Neural crest cell (in vitro differentiated cells): ENCODE measurements at places on chromosomes 1 and 21. TPM values are rescaled to one million over a fixed set of nuclear protein-coding genes. Genes with fewer than 3 reads are reported as not detected.

DNA sequence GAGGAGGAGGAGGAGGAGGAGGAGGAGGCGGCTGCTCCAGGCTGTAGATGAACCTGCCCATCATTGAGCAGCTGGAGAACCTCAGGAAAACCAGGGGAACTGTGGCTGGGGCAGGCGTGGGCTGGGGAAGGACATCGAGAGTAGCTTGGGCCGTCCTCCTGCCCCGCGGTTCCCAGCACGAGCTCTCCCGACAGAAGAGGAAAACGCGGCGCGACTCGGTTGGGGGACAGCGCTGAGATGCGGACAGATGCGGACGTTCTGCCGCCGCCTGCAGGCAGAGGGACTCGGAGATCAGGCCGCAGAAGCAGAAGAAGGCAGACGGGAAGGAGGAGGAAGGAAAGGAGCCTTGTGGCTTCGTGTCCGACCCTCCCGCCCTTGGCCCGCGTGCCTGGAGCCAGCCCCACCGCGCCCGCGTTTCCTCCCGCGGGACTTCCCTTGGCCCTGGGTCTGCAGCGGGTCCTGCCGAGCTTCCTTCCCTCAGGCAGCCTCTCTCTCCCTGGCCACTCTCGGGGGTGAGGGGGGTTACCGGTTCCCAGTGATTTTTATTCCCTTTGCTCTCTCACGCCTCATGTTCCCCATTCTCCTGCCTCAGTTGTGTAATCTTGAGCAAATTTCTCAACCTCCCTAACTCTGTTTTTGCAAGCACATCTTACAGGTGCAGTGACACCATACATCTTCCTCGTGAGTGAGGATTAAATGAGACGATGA lies 1.7 kb upstream of the TNFRSF9 start:
- H3K36me3 ChIP-seq: peaks cover 2% of the 10 kb centered on the region
- peak overlapping the region; percentile 52 for H3K4me3 ChIP-seq
- H3K4me1 ChIP-seq: peaks cover 20% of the 10 kb centered on the region
- peak; percentile 52 for DNase-seq

DNA sequence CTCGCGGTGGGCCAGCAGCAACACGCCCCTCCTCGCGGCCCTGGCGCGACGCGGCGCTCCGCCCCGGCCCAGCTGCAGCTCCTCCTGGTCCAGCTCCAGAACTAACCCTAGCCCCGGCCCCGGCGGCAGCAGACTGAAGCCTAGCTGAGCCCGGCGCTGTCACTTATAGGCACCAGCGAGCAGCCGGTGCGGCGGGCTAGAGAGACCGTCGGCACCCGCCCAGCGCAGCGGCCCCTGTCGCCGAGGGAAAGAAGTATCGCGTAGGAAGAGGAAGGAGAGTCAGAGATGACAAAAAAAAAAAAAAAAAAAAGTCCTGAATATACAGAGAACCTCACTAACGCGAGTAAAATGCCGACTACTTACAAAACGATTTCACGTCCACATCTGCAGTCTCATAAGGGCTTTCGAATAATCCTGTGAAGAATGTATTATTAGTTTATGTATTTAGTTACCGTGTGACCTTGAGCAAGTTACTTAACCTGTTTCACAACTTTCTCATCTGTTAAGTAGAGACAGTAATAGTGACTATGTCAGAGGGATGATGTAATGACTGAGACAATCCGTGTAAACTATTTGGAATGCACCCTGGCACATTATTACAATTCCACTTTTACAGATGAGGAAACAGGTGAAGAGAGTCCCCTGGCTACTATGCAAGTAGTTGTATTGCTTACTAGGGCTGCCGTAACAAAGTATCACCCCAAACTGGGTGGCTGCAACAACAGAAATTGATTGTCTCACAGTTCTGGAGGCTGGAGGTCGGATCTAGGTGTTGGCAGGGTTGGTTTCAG lies at the start of gene SLC9A1:
Gene SLC9A1 (minus strand): TSS at position 135 of the 791 bp plus-strand sequence. CDS start 791 bp downstream, outside the sequence.
- peaks cover 40% of the 10 kb centered on the region for H3K4me1 ChIP-seq
- peak within 1 kb of the TSS; percentile 8 for H3K27ac ChIP-seq
- no peaks in the 10 kb centered on the region for H3K36me3 ChIP-seq
- peak within 1 kb of the TSS; percentile 89 for H3K4me3 ChIP-seq
- peak; percentile 96 for DNase-seq
- no peaks in the 10 kb centered on the region for H3K27me3 ChIP-seq

DNA sequence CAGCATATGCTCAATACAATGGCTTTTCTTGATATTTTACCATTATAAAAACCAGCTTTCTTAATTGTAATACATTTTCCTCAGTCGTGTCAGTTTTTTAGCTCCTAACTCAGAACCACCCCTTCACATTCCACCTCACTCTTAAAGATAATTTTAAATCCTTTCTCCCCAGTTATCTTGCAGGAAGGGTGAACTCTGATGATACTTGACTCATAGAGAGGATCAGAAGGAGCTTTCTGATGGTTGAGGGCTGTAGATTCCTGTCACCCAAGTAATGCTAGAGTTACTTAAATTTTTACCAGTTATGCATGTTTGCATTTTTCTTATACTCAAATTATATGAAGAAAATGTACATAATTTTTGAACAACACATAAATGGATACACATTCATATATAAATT lies 233.7 kb downstream of the NCAM2 start:
- H3K27ac ChIP-seq: no peak overlapping the region
- no peak for DNase-seq
- H3K4me3 ChIP-seq: no peak overlapping the region
- no peaks in the 10 kb centered on the region for H3K4me1 ChIP-seq
- H3K27me3 ChIP-seq: peaks cover 4% of the 10 kb centered on the region

- H3K27ac ChIP-seq: no peak overlapping the region
- H3K36me3 ChIP-seq: peaks cover 15% of the 10 kb centered on the region
- H3K4me3 ChIP-seq: no peak overlapping the region
- H3K27me3 ChIP-seq: no peaks in the 10 kb centered on the region
- peaks cover 8% of the 10 kb centered on the region for H3K4me1 ChIP-seq
Measured at GRCh38 chr1:91798241-91798648, 87.7 kb downstream of the TGFBR3 start.

DNA sequence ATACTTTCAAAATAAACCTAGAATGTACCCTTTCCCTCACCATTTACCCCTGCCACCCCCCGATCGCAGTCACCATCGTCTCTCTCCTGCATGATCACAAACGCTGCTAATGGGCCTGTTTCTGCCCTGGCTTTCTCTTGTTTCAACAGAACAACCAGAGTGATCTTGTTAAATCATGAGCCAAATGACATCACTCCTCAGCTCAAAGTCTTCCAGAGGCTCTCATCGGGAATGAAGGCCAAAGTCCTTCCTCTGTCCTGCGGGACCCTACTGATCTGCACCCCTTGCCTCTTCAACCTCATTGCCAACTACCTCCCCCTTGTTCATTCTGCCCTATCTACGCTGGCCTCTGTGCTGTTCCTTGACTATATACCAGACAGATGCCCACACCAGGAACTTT lies 39.4 kb upstream of the PTGFRN start:
- peaks cover 4% of the 10 kb centered on the region for H3K36me3 ChIP-seq
- no peaks in the 10 kb centered on the region for H3K27me3 ChIP-seq
- H3K4me1 ChIP-seq: peaks cover 13% of the 10 kb centered on the region
- no peak overlapping the region for H3K27ac ChIP-seq
- no peak for DNase-seq

The FTCD gene
- 1.4 and 1.8 TPM in 2 replicates for total RNA-seq

DNA sequence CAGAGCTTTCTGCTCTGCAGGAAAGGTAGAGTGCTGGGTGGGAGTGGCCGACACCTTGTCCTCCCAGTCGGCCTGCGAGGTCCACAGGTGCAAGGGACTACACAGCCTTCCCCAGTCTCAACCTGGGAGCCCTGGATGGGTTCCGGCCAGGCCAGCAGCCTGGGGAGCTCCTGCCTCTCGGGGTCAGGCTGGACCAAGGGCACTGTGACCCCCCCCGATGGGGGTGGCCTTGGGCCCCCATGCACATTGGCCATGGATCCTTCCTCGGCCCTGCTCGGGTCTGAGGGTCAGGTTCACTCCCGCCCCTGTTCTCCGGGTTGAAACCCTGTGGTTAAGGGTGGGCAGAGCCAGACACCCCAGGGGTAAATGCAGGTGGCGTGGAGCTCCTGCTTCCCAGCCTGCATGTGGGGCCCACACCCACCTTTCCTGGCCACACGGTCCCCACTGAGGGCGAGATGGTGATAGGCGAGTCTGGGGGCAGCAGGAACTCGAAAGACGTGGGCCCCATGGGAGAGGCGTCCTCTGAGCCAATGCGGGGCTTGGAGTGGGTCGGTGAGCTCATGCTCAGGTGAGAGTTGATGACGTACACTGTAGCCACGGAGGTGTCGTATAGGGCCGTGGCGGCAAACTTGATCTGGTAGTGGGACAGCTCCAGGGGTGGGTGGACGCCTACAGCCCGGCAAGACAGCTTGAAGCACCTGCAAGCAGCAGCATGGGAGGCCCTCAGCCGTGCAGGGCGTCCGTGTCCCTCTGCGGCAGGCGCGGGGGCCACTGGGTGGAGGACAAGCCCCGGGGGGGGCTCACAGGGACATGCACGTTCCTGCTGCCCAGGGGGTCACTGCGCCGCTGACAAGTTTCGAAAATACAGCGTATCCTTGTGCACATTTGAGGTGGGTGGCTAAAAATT lies 10.8 kb upstream of the TMEM52 start:
- H3K27ac ChIP-seq: no peak overlapping the region
- no peaks in the 10 kb centered on the region for H3K36me3 ChIP-seq
- no peak overlapping the region for H3K4me3 ChIP-seq

The CYB5RL gene
- 16.0 and 17.3 TPM in 2 replicates for total RNA-seq

DNA sequence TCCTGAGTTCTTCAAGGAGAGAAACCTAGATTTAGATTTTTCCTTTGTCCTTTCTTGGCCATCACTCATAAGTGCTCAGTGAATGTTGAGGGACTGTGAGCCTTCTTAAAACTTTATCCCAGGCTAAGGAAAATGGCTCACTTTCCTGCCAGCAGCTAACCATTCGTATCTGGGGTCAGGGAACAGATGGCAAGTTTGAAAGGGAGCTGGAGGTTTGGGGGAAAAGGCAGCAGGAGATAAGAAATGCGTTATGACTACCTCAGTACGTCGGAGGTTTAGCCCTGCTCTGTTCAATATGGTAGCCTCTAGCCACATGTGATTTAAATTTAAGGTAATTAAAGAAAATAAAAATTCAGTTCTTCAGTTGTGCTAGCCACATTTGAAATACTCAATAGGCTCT lies 13.3 kb downstream of the RRP15 start:
- H3K27me3 ChIP-seq: no peaks in the 10 kb centered on the region
- peak overlapping the region; percentile 76 for H3K27ac ChIP-seq
- no peak overlapping the region for H3K4me3 ChIP-seq
- peaks cover 3% of the 10 kb centered on the region for H3K4me1 ChIP-seq

GRCh38 chr1:75233302-75233929 lies 99.2 kb downstream of the LHX8 start:
- no peaks in the 10 kb centered on the region for H3K27me3 ChIP-seq
- H3K36me3 ChIP-seq: no peaks in the 10 kb centered on the region
- DNase-seq: no peak
- no peaks in the 10 kb centered on the region for H3K4me1 ChIP-seq

The MPL gene
- not detected in 2 replicates for total RNA-seq

The MYBPH gene
- total RNA-seq: not detected in 2 replicates

DNA sequence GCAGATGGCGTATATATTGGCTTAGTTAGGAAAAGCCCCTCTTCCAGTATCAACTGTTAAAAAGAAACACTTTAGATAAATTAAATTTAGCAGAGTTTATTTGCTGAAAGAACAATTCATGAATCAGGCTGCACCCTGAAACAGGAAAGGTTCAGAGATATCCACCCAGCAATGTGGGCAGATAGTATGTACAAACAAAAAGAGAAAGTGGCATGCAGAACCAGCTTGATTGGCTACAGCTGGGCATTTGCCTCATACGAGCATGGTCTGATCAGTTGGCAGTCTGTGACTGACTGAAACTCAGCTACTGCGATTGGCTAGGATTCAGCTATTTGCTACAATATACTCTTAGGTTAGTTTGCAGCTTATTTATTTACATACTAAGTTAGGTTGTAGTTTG lies 98.2 kb downstream of the ZC3H11B start:
- DNase-seq: no peak
- H3K27ac ChIP-seq: no peak overlapping the region
- H3K36me3 ChIP-seq: no peaks in the 10 kb centered on the region
- no peaks in the 10 kb centered on the region for H3K27me3 ChIP-seq
- no peak overlapping the region for H3K4me3 ChIP-seq

The RAB25 gene
- not detected in 2 replicates for total RNA-seq

The NPHS2 gene
- not detected in 2 replicates for total RNA-seq

The ECM1 gene
- 5.3 and 5.5 TPM in 2 replicates for total RNA-seq
